Fibroblast of the aortic adventitia (primary cell): ENCODE measurements at places on chromosomes 12 and 14.

DNA sequence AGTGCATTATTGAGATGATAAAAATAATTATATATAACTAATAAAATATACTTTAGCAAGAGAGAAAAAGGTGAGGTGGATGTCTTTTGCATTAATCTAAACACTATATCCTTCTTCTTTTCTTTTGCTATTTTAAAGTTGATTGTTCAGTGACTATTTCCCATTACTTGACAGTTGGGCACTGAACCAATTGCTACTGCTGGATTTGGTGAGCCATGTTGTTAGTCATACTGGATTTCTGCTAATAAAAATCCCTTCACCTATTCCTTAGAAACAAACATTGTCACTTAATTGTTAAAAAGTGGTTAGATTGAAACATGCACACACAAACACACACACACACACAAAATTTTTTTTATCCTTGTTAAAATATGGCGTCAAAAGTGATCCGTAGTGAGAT, 251.6 kb upstream of the ALG10 start:
- no peak for DNase-seq

DNA sequence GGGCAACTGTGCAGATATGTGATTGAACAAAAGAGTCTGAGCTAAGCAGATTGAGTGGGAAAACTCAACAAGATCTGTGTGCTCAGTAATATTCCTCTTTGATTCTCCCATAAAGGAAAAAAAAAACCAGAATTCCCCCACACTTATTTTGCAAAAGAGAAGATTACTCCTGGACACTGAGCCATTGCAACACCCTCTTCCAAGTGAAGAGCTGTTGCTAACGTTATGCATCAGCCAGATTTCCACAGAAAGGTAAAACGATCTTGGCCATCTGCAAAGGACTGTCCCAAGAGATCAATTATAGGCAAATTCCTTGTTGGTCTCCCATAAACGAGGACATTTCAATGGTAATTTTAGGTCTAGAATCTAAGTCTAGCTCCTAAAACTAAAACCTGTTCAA, 587.7 kb downstream of the C12orf50 start:
- no peak for DNase-seq

GRCh38 chr12:6941267-6941666, 2.3 kb upstream of the RNU7-1 start:
- DNase-seq, result no peak

DNA sequence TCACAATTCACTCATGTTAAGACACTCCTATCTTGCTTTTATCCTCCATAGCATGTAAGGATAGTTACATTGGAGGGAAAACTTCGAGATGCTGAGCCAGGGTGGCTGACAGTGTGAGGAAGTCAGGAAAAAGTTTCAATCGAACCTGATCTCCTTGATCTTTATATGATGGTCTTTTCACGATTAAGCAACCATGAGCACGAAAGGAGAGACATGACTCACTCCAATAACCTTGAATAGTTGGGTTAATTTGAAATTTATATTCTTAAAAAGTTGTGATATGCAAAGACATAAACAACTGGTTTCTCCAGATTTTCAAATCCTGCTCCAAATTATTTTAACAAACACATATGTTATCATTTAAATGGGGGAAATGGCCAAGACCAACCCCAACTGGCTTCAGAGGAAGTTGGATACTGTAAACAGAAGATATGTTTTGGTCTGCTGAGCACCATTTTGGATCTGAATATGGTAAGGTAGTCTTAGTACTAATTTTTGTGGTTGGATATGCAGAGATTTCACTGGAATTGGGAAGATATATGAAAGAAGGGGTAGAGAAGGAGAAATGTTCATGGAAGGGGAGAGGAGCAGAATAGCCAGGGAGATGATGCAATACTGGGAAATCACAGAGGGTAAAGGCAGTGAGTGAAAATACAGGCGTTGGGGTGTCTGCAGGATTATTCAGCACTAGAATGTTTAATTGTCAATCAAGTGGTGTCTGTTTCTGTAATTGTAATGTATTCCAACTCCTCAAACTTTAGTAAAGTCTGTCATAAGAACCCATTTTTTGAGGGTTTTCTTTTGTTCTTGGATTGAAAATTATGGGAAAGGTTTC, 185.2 kb upstream of the SLC38A2 start:
- DNase-seq, result peak; percentile 77

DNA sequence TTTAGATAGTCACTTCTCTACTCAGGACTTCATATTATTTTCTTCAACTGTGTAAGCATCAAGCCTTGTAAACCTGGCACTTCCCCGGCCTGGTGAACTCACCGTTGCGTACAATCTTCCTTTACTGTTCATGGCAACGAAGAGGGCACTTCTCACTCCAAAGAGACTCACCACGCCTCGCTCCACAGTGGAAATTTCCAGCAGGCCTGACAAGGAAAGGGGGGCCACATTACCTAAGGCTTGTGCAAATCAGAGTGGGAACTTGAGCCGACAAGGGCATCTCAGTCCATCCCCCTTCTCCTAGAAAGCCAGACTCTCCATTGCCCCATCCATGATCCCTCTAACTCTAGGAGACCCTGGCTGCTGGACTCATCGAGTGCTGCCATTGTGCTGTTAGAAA, 1.6 kb downstream of the FGF6 start:
- no peak for DNase-seq

DNA sequence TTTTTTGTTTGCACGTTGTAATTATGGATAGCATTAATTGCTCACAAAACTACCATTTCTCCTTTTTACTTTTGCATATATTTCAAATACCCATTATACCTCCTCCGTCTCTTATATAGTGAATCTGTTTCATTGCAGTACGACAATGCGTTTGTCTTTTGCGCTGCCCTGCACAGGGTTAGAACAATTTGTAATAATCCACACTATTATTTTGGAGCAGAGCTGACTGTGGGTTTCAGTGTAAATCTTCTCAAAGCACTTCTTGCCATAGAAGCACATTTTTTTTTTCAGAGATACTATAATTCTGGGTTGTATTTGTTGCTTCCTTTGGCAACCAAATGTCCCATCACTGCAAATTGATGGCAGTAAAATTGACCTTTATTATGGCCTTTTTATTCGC, 451.8 kb upstream of the STXBP6 start:
- no peak for DNase-seq

GRCh38 chr12:109098651-109099050, 1.3 kb downstream of the UNG start:
- DNase-seq, result peak; percentile 27

DNA sequence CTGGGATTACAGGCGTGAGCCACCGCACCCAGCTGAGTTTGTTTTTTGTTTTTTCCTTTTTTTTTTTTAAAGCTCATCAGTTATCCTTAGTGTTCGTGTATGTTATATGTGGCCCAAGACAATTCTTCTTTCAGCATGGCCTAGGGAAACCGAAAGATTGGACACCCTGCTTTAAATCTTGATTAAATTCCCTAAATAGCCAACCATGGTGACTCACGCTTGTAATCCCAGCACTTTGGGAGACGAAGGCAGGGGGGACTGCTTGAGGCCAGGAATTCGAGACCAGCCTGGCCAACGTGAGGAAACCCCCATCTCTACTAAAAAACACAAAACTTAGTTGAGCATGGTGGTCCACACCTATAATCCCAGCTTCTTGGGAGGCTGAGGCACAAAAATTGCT, 131.1 kb downstream of the MED13L start:
- DNase-seq, result no peak

DNA sequence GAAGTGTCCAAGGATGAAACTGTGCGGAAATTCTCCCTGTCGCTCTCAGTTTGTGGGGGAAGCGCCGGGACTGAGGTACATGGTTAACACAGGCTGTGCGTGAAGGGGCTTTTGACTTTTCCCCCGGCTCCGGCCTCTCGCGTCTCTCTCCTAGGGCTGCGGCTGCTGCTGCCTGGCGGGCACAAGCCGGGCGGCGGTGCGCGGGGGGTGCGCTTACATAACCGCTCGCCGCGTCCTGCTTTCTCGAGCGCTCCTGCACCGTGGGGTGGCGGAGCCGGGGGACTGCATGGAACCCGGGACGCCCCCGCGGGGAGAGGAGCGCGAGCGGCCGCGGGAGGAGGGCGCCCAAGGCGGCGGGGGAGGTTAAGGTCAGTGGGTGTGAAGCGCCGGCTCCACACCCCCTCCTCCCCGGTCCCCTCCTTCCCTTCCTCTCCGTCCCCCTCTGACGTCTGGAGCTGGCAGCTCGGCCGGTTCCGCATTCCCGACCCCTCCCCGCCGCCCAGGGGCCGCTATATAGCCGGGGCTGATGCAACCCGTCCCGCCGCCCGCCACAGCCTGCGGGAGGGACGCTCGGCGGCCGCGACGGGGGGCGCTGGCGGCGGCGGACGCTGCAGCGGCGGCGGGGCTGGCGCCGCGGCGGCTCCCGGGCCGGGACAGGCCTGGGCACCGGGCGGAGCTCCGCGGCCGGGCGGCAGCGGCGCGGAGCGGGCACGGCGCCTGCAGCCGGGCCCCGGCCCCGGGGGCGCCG, at the start of gene JDP2:
Gene JDP2 (plus strand): TSS at position 541 of the 748 bp plus-strand sequence. CDS start 9,899 bp downstream, outside the sequence.
- peak; percentile 85 for DNase-seq

GRCh38 chr12:67698672-67699581, 50.4 kb downstream of the DYRK2 start:
- DNase-seq, result peak; percentile 55

- DNase-seq, result no peak
Measured at GRCh38 chr12:64991121-64991611, 129.9 kb downstream of the WIF1 start.

GRCh38 chr12:131724534-131724933, 13.6 kb downstream of the SFSWAP start:
- DNase-seq, result no peak

GRCh38 chr12:32843528-32844095, 53.0 kb downstream of the PKP2 start:
- no peak for DNase-seq

GRCh38 chr12:118206107-118206412, 70.1 kb downstream of the PEBP1 start:
- no peak for DNase-seq

DNA sequence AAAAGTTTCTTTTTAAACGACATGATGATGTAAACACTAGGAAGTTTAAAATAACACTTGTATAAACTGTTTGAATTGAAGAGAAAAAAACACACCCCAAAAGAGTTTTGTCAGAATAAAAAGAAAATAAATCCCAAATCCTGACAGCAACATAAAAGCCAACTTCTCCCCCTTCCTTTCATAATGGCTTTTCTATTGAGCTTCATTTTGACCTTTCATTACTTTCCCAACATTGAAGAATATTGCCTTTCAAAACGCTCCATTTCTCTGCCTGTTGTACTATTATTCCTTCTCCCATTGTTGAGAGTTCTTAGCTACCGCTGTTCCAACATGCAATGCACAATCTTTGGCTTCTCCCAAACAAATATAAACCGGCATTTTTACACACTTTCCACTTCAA, 448.5 kb downstream of the BCAT1 start:
- no peak for DNase-seq

- DNase-seq, result no peak
Measured at GRCh38 chr12:40261937-40262336, 37.1 kb downstream of the LRRK2 start.

DNA sequence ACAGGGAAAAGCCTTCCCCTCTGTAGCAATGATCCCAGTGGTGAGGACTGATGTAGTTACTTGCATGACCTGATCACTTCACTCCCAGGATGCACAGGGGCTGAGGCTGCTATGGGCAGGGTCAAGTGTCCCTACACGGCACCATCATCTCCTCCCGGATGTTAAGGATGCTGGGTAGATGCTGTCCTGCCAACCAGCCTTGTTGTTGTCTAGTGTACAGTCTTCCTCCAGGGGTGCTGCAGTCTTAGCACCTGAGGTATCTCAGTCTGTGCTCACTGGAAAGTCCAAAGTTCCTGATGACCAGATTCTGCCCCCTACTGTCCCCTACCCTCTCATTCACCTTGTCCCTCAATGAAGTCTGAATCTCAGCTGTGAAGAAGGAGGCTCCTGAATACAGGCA, 20.1 kb downstream of the CPM start:
- DNase-seq, result no peak

DNA sequence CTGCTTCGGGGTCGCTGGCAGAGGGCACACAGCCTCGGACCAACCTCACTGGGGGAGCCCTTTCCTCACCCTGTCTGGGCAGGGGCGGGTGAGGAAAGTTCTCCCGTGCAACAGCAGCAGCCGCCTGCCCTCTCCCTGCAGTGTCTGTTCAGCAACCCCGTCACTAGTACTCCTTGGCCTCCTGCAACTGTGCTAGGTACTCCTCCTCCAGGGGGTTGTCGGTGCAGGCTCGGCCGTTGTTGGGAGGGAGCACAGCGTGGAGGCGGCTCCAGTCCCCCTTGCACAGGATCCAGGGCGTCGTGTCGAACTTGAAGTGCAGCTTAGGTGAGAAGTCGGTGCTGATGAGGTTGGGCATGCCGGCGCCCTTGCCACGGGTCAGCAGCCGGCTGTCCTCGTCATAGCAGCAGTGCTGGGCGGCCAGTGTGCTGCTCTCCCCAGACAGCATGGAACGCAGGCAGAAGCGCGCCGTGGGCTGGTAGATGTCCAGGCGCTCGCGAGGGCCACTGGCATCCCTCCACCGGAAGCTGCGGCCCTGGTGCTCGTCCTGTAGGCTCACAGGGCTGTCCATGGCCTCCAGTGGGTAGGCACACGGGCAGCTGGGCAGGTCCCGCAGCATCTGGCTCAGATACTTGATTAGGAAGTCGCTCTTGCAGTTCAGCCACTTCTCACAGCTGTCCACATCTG, 17.7 kb downstream of the AHSA1 start:
- no peak for DNase-seq

DNA sequence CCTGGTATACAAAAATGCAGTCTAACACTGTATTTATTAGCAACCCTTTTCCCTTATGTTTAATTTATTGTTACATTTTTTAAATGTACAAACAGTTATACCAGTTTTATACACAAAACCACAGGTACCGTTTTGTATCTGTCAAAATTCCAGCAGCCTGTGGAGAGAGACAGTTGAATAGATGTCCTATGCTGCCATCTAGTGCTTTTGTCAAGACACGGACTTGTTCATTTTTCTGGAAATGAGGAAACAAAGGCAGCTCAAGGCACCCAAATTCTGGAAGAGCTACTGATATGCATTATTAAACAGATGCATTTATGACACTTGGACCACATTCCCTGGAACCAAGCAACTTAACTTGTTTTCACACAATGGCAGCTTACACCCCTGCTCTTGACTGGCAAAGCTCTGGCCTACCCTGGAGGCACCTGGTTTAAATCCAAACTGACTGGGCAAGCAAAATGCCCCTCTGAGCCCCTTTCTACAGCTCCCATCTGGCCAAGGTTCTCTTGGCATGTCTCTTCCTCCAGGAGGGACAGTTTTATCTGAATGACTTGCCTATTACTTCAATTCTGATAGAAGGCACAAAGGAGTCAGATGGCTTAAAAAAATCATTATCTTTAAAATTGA, 286.9 kb upstream of the PRKD1 start:
- DNase-seq, result peak; percentile 90
